ENCODE measurements at places on chromosomes 2 and 18.

DNA sequence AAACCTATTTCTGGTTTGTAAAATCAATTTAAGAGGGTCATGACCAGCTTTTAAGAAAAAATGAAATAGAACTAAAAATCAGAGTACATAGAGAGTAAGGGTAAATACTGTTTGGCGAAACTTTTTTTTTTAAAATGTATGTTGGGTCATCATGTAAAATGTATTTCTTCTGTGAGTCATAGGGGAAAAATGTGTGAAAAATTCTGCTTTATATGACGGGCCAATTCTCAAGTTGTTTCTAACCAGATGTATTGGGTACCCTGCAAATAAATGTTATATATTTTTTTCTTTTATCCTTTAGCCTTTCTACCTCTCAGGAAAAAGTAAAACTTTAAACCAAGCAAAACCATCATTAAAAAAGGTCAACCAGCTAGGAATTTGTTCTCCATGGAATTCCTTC, 13.9 kb downstream of the AFTPH start:
- DNase-seq: no peak

GRCh38 chr2:62760555-62760954, 55.0 kb downstream of the EHBP1 start:
- no peak for DNase-seq

- DNase-seq: no peak
Observed at GRCh38 chr2:209005371-209005770, 418.5 kb upstream of the MAP2 start.

GRCh38 chr2:211329421-211329820, 773.0 kb downstream of the CPS1 start:
- DNase-seq: no peak

GRCh38 chr2:234388591-234388990, 108.3 kb downstream of the ARL4C start:
- DNase-seq: no peak

DNA sequence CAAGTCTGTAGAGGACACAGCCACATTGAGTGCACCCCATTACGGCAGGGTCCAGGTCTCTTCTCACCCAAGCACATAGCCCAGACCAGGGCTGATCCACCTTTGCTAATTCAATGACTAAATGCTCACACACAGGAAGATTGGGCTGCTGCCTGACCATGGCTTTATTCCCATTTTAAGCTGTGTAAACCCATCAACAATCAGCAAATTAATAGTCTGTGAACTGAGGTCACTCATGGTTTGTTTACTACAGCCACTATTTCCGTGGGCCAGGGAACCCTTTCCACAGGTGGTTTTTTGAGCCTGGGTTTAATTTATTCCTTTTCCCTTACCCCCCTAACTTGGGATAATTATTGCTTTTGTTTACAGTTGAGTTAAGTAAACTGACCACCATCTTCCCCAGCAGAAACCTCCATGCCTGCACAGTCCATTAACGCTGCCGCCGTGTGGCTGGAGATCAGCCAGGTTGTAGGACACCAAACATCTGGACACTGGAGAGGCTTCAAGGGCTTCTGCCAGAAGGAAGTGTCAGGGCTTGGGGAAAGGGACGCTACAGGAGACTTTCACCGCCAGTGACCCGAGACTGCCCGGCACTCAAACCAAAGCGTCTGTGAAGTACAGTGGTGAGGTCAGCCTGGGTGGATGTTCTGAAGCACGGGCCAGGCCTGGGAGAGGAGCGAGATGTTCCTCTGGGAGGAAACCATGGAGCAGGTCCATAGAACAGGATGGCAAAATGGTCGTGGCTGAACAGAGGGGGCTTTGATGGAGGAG, 282.9 kb downstream of the DYSF start:
- no peak for DNase-seq

Data from NCI-H1105 treated with DMSO at 0.1 percent for 48 hours (cell line).